Placental pericyte (primary cell): ENCODE measurements at places on chromosomes 16 and 17. TPM values are rescaled to one million over a fixed set of nuclear protein-coding genes. Genes with fewer than 3 reads are reported as not detected.

CTNS gene
- total RNA-seq, result 15.7 and 74.2 TPM in 2 replicates

TAT gene
- total RNA-seq, result not detected in 2 replicates

TBC1D16 gene
- 38.1 and 46.0 TPM in 2 replicates for total RNA-seq

SMIM36 gene
- total RNA-seq, result not detected in 2 replicates

FBXW10 gene
- under 0.01 TPM in 2 replicates for total RNA-seq

WNT9B gene
- not detected in 2 replicates for total RNA-seq

RNF227 gene
- total RNA-seq, result 1.1 and 6.2 TPM in 2 replicates

MYCBPAP gene
- 0.14 and 0.44 TPM in 2 replicates for total RNA-seq

CCL16 gene
- total RNA-seq, result not detected in 2 replicates

CSH2 gene
- 0.14 TPM in 1 of 2 replicates, not detected in the other for total RNA-seq

SYT17 gene
- 0.43 and 0.66 TPM in 2 replicates for total RNA-seq

RNF222 gene
- total RNA-seq, result not detected in 2 replicates

NOD2 gene
- total RNA-seq, result not detected in 2 replicates

CEMP1 gene
- not detected in 2 replicates for total RNA-seq

C17orf78 gene
- total RNA-seq, result not detected in 2 replicates

NTN1 gene
- total RNA-seq, result 0.29 and 0.44 TPM in 2 replicates

KRTAP17-1 gene
- not detected in 2 replicates for total RNA-seq

LRRC75A gene
- total RNA-seq, result 0.72 and 0.88 TPM in 2 replicates

KLHL10 gene
- total RNA-seq, result under 0.01 TPM in 1 of 2 replicates, not detected in the other

HP gene
- not detected in 2 replicates for total RNA-seq

TBX2 gene
- total RNA-seq, result 42.5 and 102 TPM in 2 replicates

CBFA2T3 gene
- total RNA-seq, result not detected in 2 replicates

HOXB7 gene
- 0.66 and 1.1 TPM in 2 replicates for total RNA-seq

DPEP3 gene
- total RNA-seq, result not detected in 2 replicates

SOCS1 gene
- 10.5 and 12.2 TPM in 2 replicates for total RNA-seq

NPIPA5 gene
- 2.1 and 4.2 TPM in 2 replicates for total RNA-seq

IRX5 gene
- total RNA-seq, result 0.22 and 0.29 TPM in 2 replicates

TMC6 gene
- total RNA-seq, result 7.3 and 14.2 TPM in 2 replicates

KRT24 gene
- total RNA-seq, result 0.14 TPM in 1 of 2 replicates, not detected in the other

PRSS8 gene
- total RNA-seq, result not detected in 2 replicates

TBC1D3I gene
- 0.44 TPM in 1 of 2 replicates, not detected in the other for total RNA-seq

KRTAP3-1 gene
- total RNA-seq, result not detected in 2 replicates

CFAP119 gene
- 2.2 and 4.9 TPM in 2 replicates for total RNA-seq

C16orf92 gene
- total RNA-seq, result not detected in 2 replicates

TPPP3 gene
- total RNA-seq, result 0.88 and 1.1 TPM in 2 replicates

MT4 gene
- total RNA-seq, result not detected in 2 replicates

KRTAP4-3 gene
- total RNA-seq, result not detected in 2 replicates

SRL gene
- total RNA-seq, result not detected in 2 replicates

CIBAR2 gene
- total RNA-seq, result not detected in 2 replicates

GNG13 gene
- total RNA-seq, result not detected in 2 replicates

NARF gene
- 37.2 and 45.1 TPM in 2 replicates for total RNA-seq

SPECC1 gene
- total RNA-seq, result 79.3 and 93.2 TPM in 2 replicates

NATD1 gene
- 1.9 and 9.6 TPM in 2 replicates for total RNA-seq

TMC7 gene
- total RNA-seq, result 0.22 and 0.43 TPM in 2 replicates

ZP2 gene
- not detected in 2 replicates for total RNA-seq

PRAC2 gene
- total RNA-seq, result 0.66 TPM in 1 of 2 replicates, not detected in the other

EZH1 gene
- 20.5 and 31.5 TPM in 2 replicates for total RNA-seq

FLYWCH2 gene
- total RNA-seq, result 53.0 and 83.3 TPM in 2 replicates

NPIPA8 gene
- total RNA-seq, result not detected in 2 replicates

PIPOX gene
- total RNA-seq, result 1.3 and 2.6 TPM in 2 replicates

KRT28 gene
- total RNA-seq, result not detected in 2 replicates

AXIN2 gene
- total RNA-seq, result 1.1 TPM in 2 replicates
